Posterior cingulate gyrus (tissue), 11 donors: ENCODE measurements at places on chromosomes 3 and 15.

- DNase-seq = no peak
These were observed 7.8 kb upstream of the NRROS start for GRCh38 chr3:196631682-196632045.

- DNase-seq = no peak
These were observed 1.6 kb upstream of the CELSR3 start for GRCh38 chr3:48664313-48664644.

- DNase-seq = no peak
These were observed 198.9 kb downstream of the ADAMTS9 start for GRCh38 chr3:64488939-64489338.

- no peak for DNase-seq
These were observed 30.8 kb downstream of the ARHGEF26 start for GRCh38 chr3:154151969-154152368.

- DNase-seq = no peak
These were observed 35.9 kb downstream of the SATB1 start for GRCh38 chr3:18389108-18389733.

DNA sequence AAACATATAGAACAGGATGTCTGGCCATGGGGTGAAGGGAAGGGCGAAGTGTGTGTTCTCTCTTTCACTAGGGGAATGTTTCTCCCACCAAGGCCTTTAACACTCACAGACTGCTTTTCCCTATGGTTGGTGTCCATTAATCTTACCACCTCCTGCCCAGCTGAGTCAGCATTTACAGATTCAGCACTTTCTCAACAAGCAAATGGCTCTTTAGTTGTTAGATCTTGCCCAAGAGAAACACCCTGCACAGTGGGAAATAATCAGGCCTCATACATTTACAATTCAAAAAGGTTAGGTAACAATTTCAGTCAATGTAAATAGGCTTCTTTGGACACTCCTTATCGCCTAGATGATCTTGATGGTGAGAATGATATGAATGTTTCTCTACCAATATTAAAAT is 418.2 kb downstream of the EPHA3 start:
- no peak for DNase-seq

- DNase-seq = no peak
These were observed 54.8 kb downstream of the ZNF609 start for GRCh38 chr15:64515196-64515595.

DNA sequence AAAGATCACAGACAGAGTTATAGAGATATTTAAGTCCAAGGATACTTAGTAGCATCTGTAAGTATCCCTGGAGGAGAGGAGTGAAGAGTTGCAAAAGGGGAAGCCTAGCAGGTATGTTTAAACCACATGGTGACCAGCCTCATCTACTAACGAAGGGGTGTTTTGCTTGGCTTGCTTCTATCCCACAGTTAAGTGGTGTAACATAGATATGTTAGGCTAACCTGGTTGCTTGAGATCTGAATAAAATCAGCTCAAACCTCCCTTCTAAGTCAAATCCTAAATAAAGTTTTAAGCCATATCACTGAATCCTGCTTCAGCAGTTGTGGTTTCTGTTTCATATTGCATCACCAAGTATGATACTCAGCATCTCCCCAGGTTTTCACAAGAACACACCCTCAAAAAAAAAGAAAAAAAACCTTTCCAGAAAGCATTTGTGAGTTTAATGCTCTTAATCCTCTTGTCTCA is 880.2 kb downstream of the ROBO1 start:
- no peak for DNase-seq

- no peak for DNase-seq
These were observed 423.0 kb upstream of the THBS1 start for GRCh38 chr15:39157882-39158281.
